OCI-M1 (cell line): ENCODE measurements at places on chromosomes 2 and 18.
A peak's percentile ranks its signal among the peaks of the same experiment; 100 is the strongest.

GRCh38 chr2:108909275-108909823 lies 79.7 kb downstream of the EDAR start:
- DNase-seq = no peak

DNA sequence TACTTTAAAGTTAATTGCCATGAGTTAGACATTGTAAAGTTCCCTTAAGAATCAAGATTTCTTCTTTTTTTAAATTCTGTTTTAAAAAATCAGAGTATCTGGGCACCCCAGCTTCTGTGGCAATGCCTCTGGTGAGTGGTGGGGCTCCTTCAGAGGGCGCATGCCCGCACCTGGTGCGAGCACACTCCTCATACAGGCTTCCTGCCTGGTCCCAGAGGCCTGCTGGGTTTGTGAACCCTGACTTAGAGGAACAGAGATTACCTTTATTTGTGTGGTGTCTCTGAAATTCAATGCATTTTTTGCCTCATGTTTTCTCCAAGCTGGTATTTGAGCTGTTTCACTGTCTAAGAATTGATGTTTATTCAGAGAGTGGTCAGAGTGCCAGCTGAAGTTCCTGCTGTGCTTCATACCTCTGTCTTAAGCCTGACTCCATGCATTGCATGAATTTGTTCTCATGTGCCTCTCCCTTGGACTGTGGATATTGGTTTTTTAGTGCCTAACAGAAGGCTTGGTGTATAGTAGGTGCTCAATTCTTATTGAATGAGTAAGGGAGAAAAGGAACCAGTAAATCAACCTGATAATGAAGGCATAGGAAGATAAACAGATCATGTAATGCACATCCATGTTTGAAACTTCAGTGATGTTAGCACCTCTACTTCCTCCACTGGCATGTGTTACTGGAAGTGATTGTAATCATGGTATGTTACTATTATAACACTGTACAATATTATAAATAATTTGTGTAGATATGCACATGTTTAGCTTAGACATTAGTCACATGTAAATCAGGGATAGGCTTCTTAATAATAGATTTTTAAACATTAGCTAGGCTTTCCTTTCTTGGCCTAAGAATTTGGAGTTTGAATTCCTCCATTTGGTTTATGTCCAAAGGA lies 29.0 kb downstream of the PHLPP1 start:
- peak; percentile 37 for DNase-seq

GRCh38 chr2:226796012-226796839 lies 3.4 kb downstream of the IRS1 start:
- no peak for DNase-seq

- DNase-seq = no peak
Measured at GRCh38 chr18:24031318-24031717, 16.8 kb downstream of the TTC39C start.

GRCh38 chr2:47237375-47238334 lies 82.5 kb upstream of the STPG4 start:
- peak; percentile 81 for DNase-seq

DNA sequence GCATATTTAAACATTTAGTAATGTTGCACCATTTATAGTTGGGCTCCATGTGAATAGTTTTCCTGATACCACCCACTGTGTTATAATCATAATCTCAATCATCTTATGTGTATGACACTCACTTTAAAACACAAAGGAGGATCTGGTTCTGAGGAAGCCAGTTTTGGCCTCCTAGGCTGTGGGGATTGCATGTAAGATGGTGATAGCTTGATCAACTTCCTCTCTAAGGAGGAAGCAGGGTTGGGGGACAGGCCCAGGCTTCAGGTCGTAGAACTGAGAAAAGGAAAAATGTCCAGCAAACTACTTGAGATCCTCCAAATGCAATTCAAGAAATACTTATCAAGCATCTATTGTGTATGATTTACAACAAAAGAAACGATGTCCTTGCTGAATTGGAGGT lies 4.9 kb upstream of the PPM1B start:
- DNase-seq = peak; percentile 44

GRCh38 chr2:164826293-164827243 lies 15.1 kb downstream of the COBLL1 start:
- peak; percentile 72 for DNase-seq

DNA sequence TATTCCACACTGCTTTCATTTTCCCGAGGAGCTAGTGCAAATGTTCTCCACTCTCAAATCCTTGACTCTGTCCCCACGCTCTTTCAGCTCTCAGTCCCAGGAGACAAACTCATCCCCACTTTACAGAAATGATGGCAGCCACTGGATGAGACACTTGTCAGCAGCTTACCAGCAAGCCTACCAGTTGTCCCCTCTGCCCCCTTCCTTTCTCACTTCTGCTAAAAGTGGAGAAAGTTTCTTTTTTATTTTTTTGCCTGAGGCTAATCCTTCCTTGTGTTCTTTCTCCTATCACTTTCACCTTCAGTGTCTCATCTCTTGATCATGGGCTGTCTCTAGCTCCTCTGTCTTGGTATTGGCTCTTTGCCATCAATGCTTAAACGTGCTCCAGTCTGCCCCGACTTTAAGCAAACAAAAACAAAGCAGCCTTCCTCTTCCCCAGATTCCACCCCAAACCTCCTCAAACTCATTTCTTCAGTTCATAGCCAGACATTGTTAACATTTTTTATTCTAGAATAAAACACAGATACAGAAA lies 64.5 kb downstream of the TTC32 start:
- DNase-seq = peak; percentile 31

DNA sequence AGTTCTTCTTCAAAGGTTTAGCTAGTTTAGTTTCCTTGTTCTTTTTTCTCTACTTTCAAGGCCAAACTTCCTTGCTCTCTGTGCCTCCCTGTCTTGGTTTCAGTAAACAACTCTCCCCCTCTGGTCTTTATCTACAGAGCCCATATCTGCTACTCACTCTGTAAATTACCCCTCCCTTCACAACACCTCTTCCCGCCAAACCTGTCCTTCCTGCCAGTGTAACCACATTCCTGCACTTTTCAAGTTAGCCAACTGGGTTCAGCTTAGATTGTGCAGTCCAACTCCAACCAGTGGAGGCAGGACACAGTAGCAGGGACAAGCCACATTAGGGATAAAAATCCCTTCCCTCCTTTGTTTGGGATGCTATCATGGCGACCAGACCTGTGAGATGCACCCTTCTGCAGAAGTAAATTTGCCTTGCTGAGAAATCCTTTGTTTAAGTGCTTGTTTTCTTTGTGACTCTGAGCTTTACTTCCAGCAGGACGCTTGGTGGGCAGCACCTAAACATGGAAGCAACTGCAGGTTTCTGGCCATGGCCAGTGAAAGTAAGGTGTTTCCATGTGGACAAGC lies 706.0 kb downstream of the KCNJ3 start:
- DNase-seq = no peak

GRCh38 chr2:235639885-235640284 lies 146.0 kb downstream of the AGAP1 start:
- peak; percentile 11 for DNase-seq
